ENCODE measurements at places on chromosomes 7 and 10.

- DNase-seq: no peak
Observed at GRCh38 chr7:132049462-132050304, 493.3 kb upstream of the PODXL start.

DNA sequence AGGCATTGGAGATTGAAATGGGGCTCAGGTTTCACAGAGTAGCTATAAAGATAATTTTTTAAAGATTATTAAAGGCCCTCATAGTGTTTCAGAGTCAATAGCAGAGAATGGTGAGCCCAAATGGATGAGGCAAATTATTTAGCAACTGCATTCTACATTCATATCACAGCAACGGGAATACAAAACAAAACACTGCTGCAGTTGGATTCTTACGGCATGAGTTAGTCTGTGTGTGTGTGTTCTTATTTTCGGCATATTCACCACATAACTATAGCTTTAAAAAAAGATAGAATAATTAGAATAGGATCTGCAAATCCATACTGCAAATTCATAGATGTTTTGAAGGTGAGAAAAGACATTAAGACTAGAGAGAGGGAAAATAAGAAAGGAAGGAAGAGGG lies 66.0 kb downstream of the SUGCT start:
- DNase-seq: no peak

DNA sequence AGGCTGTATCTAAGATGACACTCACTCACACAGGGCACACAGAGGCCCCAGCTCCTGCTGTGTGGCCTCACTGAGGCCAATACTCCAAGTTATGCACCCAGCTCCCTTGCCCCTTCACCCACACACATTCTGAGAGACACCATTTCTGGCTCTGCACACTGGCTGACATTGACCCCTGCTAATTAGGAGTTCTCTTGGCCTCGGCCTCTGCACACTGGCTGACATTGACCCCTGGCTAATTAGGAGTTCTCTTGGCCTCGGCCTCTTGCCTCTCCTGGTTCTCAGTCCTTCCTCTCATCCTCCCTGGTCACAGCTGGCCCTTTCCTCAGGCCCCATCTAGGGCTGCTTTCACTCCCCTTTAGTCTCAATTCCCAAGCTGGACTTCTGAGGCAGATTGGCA lies 97.3 kb downstream of the GRID1 start:
- DNase-seq: no peak

- DNase-seq: no peak
Observed at GRCh38 chr7:78254726-78255055, 456.1 kb downstream of the PHTF2 start.

GRCh38 chr7:74655324-74655723 lies 2.2 kb upstream of the GTF2I start:
- no peak for DNase-seq

- DNase-seq: no peak
Observed at GRCh38 chr10:78563314-78563713, 505.5 kb upstream of the ZMIZ1 start.

DNA sequence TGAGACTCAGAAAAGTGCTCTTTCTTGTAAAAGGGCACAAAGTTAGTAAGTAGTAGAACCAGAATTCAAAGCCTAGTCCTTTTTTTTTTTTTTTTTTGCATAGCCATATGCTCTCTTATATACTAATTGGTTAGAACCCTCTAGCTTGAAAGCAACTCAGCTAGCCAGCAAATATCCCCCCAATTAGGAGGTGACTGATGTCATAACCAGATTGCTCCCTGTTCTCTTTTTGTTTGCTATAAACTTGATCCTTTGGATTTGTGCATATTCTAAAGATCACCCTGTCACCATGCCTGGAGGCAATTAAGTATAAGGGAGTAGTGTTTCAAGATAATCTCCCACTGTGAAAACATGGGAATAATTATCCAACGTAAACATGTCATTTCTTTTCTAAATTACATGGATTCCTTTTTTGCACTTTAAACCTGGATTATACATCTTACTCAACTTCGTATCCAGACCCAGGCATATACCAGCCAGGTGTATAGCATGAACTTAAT lies 963.4 kb downstream of the CNTNAP2 start:
- DNase-seq: no peak

- DNase-seq: no peak
Observed at GRCh38 chr7:126483972-126484371, 768.8 kb downstream of the GRM8 start.

GRCh38 chr7:129635300-129636029 lies 23.9 kb downstream of the NRF1 start:
- DNase-seq: peak; percentile 50

GRCh38 chr10:50280049-50280841 lies 28.9 kb upstream of the ASAH2 start:
- DNase-seq: no peak

DNA sequence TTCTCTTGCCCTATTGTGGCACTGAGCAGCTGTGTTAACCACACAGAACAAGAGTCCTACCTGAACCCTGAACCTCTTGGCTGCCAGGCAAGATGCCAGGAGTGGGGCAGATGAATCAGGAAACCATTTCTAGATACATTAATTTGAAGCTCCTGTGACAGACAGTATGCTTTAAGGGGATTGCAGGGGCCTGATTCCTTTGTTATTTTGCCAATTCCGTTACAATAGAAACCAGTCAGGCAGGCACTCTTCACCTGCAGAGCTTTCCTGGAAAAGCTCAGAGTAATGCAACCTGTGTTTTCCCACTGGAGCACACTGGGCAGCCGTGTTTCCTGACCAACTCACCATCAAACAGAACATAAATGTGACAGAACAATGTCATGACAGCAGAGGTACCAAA lies 233.1 kb downstream of the BMPER start:
- DNase-seq: no peak

GRCh38 chr10:99852481-99853213 lies 70.2 kb downstream of the ABCC2 start:
- DNase-seq: no peak

DNA sequence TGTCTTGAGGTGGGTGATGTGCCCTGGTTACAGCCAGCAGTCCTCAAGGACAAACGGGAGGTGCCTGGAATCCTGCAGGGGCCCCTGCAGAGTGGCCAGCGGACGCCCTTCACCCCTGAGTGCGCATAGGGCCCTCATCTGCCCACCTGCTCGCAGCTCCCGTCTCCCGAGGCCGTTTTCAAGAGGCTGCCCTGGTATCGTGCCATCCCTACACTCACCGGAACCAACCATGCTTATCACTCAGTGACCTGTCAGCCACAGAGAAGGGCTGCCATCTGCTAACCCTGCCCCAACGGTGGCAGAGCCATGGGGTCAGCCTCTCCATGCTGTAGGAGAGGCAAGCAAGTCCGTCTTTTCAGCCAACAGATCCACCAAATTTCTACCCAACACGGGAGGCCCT lies 122.0 kb downstream of the FAM53B start:
- no peak for DNase-seq

- peak; percentile 59 for DNase-seq
Observed at GRCh38 chr7:26199301-26200037, 1.1 kb downstream of the HNRNPA2B1 start.
